ENCODE measurements at places on chromosomes 5 and 9. TPM values are rescaled to one million over a fixed set of nuclear protein-coding genes. Genes with fewer than 3 reads are reported as not detected.

- no peak for DNase-seq
These were observed 11.8 kb upstream of the ACTBL2 start for GRCh38 chr5:57494104-57495098.

DNA sequence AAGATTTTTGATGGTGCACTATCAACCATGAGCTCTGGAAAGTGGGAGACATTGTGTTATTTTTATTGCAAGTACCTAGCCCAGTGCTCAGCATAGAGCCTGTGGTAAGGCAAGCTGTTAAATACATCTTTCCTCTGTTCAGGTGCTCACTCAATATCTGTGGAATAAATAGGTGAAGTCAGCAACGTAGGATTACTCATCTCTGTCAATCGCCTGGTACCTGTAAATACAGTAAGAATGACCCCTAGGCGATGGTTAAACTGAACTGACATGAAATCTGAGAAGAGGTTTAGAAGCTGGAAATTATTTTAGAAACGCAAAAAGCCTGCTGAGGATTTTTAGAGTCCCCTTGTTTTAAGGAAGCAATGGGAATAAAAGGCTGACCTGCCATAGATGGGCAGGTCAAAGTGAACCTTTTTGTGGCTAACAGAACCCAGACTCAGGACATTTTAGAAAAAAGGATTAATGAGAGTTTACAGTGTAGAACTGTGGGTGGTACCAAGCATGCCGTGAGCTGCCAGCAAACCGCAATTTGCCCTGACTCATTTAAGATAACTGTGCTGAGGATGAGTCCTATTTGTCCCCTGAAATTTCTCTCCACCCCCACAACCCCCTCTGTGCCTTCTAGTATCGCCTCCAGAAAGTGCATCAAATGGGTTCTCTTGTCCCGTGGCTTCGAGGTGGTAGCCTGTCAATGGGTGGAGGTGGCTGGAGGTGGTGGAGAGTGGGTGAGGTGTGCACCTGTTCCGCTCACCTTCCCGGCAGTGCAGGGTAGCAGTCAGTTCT lies 375.1 kb downstream of the MED10 start:
- no peak for DNase-seq

DNA sequence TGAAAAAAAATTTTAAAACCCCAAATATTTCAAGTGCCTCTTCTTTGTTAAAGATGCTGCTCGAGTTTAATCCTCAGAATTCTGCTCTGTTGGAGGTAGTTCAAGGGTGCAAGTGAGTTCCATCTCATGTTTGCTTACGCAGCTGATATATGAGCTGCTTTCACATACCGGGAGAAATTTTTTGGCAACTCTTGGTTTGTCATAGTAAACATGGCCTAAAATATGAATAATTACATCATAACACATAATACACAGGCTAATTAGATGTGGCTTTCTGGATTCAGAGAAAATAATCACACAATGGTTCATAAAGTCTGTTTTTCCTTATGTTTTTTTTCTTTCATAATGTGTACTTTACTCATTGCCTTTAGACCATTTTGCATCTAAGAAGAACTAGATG lies 1134.1 kb downstream of the PTPRD start:
- DNase-seq = no peak

DNA sequence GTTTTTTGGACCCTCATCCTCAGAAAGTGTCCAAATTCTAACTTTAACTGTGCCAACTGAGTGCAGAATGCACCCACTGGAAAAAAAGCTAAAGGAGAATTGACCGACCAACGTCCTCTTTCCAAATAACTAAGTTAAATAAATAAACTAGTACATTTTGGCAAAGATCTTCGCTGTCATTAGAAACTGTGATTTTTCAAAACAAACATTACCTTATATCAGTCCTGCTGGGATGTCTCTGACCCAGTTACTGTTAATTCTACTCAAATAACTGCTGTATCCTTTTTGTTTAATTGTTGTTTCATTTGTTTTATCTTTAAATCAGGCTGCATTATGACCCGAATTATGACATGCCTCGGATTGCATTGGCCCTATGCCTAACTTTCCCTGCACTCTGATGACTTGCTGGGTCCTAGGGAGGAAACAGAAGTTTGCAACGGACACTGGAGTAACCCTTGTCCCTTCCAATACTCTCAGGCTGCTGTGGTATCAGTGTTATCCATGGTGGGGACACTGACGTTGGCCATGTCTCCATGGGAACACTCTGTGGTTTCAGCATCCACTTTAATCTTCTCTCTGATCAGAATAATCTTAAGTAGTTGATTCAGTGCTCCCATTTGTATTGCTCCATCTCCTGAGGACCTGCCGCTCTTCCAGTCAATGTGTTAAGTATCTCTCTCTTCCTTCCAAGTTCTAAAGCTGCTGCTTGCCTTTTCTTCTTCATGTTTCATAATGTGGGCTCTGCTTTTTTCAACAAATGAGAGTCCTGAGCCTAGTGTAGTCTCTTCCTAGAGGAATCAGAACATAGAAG lies 11.1 kb upstream of the IFNA5 start:
- DNase-seq = no peak

DNA sequence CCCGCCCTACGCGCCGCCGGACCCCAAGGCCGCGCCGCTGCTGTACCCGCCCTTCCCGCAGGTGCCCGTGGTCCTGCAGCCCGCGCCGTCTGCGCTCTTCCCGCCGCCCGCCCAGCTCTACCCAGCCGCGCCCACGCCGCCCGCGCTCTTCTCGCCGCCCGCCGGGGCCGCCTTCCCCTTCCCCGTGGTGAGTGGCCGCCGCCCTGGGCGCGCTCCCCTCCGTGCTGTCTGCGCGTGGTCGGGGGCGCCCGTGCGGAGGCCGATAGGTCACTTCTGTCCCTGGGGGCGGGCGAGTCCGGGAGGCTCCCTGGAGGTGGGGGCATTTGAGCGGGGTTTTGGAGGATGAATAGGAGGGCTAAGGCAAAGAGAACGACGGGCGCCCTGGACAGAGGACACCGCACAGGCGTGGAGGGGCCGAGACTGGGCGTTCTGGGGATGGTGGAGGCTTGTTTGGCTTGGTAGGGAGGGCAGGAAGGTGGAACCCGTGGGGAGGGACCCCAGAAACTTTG lies 9.6 kb downstream of the PRRT1B start:
- no peak for DNase-seq

- no peak for DNase-seq
These were observed 54.9 kb downstream of the SLC44A1 start for GRCh38 chr9:105299190-105299854.

DNA sequence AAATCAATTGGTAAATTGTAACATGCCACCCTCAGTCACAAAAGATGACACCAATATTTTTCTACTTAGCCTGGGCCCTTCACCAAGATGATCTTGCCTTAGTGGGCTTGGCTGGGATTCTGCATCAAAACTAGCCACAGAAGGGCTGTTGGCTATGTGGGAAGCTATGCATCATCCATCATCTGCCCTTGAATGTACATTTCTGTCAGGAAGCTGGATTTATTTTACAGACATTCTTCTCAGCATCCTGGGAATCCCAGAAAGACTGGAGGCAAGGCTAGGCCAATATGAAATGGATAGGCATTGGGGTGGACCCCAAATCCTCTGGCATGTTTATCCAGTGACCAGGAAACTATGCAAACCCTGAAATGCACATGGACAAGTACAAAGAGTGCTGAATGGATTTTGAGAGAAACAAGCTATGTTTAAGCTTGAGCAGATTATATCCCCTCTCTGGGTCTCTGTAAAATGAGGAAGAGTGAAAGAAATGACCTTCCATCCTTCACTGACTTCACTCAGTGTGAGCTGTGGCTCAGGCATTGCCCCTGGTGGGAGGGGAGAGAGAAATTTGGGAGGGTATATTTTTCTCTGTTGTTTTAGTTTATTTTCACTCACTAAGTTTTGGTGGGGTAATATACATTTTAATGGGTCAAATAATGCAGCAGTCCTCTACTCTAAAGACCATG lies 283.6 kb downstream of the EBF1 start:
- no peak for DNase-seq

DNA sequence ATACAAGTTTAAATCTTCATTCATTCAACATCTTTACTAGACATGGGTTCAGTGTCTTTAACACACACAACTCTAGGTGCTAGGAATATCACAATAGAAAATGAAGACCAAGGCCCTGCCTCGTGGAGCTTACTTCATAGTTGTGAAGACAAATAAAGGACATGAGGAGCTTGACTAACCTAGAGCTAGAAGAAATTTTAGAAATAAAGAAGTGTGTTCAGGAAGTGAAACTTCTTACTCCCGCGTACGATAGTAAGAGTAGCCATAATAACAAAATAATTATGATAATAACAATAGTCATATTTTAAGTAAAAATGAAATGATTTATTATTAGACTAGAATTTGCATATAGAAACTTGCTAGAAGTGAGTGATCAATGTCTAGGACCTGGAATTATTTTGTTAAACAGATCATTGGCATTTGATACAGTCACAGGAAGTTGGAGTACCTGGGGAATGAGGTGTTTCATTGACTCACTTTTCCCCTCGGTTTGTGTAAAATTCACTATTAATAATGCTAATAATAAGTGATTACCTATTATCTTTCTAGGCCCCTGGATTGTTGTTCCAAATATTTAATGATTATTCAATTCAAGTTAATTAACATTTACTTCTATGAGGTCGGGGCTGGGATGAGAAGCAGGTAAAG lies 331.3 kb downstream of the NSG2 start:
- DNase-seq = no peak

- no peak for DNase-seq
These were observed 107.4 kb downstream of the SNX18 start for GRCh38 chr5:54624805-54625568.

GRCh38 chr9:112551641-112552040 lies 65.0 kb downstream of the KIAA1958 start:
- no peak for DNase-seq

GRCh38 chr5:163407034-163407655 lies 30.2 kb upstream of the CCNG1 start:
- DNase-seq = no peak

DNA sequence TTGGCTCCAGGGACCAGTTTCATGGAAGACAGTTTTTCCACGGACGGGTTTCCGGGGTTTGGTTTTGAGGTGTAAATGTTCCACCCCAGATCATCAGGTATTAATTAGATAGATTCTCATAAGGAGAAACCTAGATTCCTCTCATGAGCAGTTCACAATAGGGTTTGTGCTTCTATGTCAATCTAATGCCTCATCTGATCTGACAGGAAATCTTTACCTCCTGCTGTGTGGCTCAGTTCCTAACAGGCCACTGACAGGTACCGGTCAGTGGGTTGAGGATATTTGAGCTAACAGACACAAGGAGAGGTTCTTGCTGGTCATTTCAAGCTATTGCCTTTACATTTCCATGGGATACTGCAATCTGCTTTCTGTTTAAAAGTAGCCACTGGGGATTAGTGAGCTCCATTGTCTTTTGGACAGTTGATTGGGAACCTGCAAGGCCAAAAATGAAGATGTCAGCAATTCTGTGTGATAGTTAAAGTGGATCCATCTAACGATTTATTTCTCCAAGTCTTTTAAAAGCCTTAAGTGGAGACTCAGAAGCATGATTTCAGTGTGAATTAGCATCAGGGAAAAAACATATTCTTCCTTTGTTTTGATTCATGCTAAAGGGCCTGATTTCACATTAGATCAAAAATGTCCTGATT lies 38.6 kb downstream of the MRPS30 start:
- DNase-seq = no peak

DNA sequence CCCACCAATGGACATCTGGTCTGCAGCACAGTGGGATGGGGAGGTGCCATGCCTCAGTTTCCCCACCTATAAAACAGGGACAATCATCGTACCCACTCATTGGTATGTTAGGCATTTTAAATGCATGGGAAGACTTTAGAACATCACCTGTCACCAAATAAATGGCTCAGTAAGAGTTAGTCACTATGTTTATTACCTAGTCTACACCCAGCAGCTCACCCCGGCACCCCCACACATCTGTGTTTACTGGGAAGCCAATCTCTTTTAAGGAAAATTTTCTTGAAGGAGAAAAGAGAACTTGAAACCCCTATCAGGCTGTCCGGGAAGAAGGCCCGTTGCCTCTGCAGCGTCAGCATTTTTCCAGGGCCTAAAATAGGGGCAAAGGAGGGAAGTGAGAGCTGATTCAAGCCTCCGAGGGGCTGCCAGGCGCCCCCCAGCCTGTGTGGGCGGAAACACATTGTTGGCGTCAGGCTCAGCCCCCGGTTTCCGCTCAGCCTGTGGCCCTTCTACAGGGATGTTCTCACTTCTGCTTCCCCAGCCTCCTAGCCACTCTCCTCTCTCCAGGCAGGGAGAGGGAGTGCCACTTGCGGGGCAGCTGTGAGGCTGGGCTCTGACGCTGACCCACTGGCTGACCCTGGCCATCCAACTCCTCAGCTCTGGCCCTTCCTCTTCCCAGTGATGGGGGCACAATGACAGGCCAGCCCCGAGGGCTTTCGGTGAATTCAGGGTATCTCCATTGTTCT lies 4.6 kb downstream of the CSF1R start:
- peak; percentile 40 for DNase-seq

DNA sequence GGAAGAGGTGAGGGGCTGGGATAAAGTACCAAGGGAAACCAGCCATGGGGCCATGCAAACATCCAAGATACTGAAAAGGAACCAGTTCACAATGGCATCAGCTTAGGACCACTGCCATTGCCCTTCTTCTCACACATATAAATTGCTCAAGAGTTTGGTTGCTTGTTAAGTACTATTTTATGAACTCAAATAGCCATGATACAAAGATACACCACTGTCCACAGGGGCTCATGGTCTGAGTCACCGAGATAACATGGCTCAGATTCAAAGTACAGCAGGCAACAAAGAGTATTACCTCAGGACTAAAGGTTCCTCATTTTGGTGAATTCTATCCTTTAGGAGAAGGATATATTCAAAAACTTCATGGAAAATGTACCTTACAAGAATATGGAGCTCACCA lies 55.6 kb downstream of the FANCC start:
- no peak for DNase-seq

GRCh38 chr9:133100506-133101355 lies 20.3 kb downstream of the RALGDS start:
- no peak for DNase-seq

DNA sequence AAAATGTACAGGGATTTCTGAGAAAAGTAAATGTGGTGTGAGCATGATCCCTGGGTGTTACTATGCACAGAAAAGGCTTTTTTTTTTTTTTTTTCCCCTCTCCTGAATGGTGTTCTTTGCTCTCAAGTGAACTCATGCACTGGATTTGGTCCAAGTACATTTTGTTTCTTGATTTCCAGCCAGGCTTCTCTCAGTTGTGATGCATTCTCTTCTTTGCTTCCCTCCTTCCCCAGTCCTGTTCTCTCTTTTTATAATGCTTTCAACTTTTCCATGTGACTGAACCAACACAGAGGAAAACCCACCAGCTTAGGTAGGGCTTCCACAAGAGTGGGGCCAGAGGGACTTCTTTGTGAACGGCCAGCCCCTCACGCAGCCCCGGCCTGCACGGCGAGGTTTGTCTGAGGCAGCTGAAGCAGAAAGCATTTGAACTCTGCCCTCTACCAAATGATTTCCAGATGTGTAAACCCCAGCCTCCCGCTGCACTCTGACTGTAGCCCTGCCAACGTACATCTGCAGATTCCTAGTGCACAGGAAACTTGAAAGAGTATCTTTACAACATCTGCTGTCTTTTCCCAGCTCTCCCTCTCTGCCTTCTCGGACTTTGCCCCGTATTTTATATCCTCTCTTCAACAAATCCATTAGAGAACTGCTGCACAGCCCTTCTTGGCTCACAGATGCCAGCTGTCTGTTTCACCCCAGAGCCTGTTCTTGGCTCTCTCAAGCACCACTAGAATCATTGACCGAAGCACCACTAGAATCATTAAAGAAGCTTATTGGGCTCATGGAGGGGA lies 71.8 kb upstream of the CD180 start:
- peak; percentile 89 for DNase-seq

IFT74 gene
- polyA plus RNA-seq = 41.1 TPM

PHF24 gene
- polyA plus RNA-seq = 0.13 TPM

PTPRD gene
- 106 TPM for polyA plus RNA-seq

MYORG gene
- polyA plus RNA-seq = 8.1 TPM

TBC1D2 gene
- 3.9 TPM for polyA plus RNA-seq

KIF24 gene
- 8.0 TPM for polyA plus RNA-seq

NPR3 gene
- polyA plus RNA-seq = 16.4 TPM

LCN12 gene
- polyA plus RNA-seq = 23.7 TPM

CEL gene
- polyA plus RNA-seq = 4.1 TPM

All from renal pelvis (tissue), 12 donors.